Kidney (tissue), 22 donors: ENCODE measurements at places on chromosomes 12 and 14. TPM values are rescaled to one million over a fixed set of nuclear protein-coding genes. Genes with fewer than 3 reads are reported as not detected.

DNA sequence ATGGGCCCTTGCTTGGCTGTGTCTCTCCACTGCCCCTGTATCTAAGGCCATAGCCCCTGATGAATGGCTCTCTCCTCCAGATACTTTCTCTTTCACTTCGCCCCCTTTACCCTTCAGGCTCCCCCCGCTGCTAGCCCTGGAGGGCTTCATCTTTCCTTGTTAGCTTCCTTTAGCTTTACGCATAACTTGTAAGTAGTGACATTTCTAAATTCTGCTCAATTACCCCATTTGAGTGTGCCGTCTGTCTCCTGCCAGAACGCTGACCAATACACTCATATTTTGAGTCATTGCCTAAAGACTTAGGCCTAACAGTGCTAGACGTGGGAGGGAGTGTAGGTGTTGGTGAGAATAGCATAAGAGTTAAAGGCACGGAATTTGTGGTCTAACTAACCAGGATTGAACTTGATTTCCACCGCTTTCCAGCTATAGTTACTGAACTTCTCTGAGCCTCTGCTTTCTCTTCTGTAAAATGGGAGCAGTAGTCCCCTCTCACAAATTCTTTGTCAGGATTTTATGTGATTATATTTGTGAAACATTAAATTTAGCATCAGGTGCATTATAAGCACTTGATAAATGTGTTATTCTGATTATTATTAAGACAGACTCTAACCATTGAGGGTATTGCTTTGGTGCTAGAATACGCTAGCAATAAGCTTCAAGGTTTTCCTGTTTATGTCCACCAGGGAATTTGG is 129.3 kb downstream of the ZFP36L1 start:
- no peak for DNase-seq
- H3K27ac ChIP-seq = no peak overlapping the region
- H3K4me1 ChIP-seq = peaks cover 19% of the 10 kb centered on the region
- H3K4me3 ChIP-seq = no peak overlapping the region
- no peaks in the 10 kb centered on the region for H3K36me3 ChIP-seq
- no peaks in the 10 kb centered on the region for H3K27me3 ChIP-seq

GRCh38 chr12:131607658-131608447 is 103.0 kb upstream of the SFSWAP start:
- DNase-seq = no peak
- no peaks in the 10 kb centered on the region for H3K27me3 ChIP-seq
- no peaks in the 10 kb centered on the region for H3K36me3 ChIP-seq
- H3K4me1 ChIP-seq = no peaks in the 10 kb centered on the region

KRT86 gene
- total RNA-seq = 1.3 TPM

ATP2B1 gene
- 53.4 TPM for total RNA-seq

- DNase-seq = no peak
- no peaks in the 10 kb centered on the region for H3K4me1 ChIP-seq
- no peak overlapping the region for H3K27ac ChIP-seq
- H3K36me3 ChIP-seq = no peaks in the 10 kb centered on the region
Observed at GRCh38 chr12:18823461-18823860, 85.5 kb downstream of the CAPZA3 start.

IL25 gene
- total RNA-seq = not detected

DNA sequence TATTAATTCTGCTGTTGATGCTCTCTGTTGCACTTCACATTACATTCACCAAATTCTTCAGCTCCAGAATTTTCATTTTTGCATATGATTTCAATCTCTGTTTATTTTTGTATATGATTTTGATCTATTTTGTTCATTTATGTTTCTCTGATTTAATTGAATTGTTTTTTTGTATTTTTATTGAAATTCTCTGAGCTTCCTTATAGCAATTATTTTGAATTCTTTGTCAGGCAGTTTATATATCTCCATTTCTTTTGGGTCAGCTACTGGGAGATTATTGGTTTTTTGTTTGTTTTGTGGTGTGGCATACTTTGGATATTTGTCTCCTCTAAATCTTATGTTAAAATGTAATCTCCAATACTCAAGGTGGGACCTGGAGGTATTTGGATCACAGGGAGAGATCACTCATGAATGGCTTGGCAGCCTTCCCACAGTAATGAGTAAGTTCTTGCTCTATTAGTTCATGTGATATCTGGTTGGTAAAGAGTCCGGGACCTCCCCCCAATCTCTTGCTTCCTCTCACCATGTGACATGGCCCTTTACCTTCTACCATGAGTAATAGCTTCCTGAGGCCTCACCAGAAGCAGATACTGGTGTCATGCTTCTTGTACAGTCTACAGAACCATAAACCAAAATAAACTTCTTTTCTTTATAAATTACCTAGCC is 8.7 kb upstream of the TCL1A start:
- H3K27ac ChIP-seq = no peak overlapping the region
- no peak for DNase-seq
- no peak overlapping the region for H3K4me3 ChIP-seq
- H3K4me1 ChIP-seq = no peaks in the 10 kb centered on the region
- H3K27me3 ChIP-seq = no peaks in the 10 kb centered on the region

CLEC9A gene
- 0.57 TPM for total RNA-seq
